ENCODE measurements at places on chromosomes 11 and 22.

DNA sequence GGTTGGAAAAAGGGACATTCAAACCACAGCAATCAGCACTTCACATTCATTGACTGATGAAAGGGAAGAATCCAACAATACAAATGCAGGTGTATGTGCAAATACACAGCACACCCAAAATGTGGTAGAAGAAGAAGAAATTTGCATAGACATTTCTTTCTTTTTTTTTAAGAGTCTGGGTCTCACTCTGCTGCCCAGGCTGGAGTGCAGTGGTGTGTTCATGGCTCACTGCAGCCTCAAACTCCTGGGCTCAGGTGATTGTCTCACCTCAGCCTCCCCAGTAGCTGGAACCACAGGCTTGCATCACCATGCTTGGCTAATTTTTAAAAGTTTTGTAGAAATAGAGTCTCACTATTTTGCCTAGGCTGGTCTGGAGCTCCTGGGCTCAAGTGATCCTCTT is 21.9 kb downstream of the CARS1 start:
- no peak for DNase-seq

GRCh38 chr22:18970176-18970947 is 34.3 kb upstream of the PRODH start:
- no peak for DNase-seq

DNA sequence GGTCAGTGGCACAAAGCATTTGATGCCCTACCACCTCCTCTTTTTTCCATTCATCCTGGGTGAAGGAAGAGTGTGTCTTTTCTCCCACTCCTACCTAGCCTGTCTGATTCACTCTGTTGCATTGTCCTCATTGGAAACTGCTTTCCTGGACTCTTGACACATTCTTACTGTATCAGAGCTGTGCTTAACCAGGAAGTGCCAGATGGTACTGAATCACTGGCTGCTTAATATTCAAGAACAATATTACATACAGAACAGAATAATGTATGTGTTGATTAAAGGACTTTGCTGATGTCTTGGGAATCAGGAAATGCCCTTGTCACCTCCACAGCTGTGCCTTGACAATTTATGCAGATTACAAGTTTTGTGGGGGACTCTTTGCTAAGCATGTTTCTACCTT is 44.4 kb downstream of the SVIP start:
- DNase-seq = no peak

GRCh38 chr22:46854125-46854870 is 91.8 kb downstream of the TBC1D22A start:
- DNase-seq = no peak

- DNase-seq = no peak
These were observed 414.4 kb upstream of the CADM1 start for GRCh38 chr11:115918576-115918975.

GRCh38 chr11:134407321-134407828 is 4.7 kb downstream of the B3GAT1 start:
- no peak for DNase-seq

DNA sequence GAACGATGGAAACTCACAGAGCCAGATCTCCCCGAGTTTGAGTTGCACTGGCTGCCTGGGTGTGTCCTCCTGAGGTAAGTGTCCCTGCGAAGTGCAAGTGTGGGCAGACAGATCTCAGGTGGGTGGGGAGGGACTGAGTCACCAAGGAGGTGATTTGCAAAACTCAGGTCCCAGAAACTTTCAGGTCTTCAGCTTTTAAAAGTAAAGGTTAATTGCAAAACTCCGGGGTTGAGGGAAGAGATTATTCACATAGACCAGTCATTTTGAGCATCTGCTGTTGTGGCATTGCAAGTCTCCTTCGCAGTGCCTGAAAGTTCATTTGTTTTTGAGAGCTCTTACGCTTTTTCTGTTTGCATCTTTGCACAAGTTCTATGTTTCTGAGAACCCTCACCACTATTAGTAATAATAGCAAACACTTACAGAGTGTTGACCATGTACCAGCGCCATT is 7.1 kb downstream of the CD44 start:
- peak; percentile 86 for DNase-seq

DNA sequence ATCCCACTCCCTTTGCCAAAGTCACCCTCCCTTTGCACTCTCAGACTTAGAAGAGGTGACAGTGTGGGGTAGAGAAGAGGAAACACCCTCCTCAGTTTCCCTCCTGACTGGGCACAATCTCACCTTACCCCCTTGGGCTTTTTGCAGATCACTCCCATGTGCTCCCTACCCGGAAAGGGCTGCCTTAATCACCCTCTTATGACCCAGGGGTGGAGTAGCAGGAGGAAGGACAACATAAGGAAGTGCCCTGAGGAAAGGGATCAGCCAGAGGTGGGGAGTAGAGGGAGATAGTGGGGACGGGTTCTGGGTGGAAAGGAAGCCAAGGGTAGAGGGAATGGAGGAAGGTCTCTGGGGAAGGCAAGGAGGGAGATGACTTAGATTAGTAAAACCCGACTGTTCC is 52.0 kb downstream of the NRXN2 start:
- DNase-seq = no peak

GRCh38 chr11:65351511-65351910 is 3.0 kb upstream of the TIGD3 start:
- no peak for DNase-seq

- no peak for DNase-seq
These were observed 37.6 kb downstream of the RAB30 start for GRCh38 chr11:83033972-83034672.

DNA sequence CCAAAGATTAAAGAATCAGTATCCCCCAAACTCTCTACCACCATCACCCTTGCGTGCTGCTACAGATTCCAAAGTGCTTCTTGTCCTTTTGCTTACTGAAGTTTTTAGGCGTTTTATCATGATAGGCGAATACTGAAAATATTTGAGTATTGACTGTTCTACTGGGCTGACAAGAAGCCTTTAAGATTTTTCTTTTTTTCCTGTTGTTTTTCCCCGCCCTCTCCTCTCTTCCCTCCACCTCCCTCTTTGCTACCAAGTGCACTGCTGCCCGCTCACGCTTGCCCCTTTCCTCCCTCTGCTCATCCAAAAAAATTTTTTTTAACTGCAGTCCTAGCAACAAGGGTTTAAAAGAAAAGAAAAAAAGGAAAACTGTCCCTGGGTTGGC is 679 bp downstream of the SPCS2 start:
- no peak for DNase-seq

- DNase-seq = no peak
These were observed 50.9 kb upstream of the CDON start for GRCh38 chr11:126113515-126113957.

DNA sequence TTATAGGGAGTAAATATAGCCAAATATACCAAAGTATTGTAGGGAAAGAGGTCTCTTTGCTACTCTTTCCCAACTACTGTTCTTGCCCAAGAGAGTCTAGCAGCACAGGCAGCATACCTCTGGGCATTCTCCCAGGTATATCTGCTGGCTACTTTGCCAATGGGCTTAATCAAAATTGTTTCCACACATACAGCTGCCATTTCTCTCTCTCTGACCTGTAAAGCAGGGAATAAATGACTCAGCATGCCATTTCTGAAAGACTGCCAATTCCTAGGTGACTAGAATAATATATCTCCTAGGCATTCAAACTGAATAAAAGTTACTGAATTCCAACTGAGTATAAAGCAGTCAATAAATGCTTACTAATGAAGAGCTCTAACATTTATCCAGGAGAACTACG is 44.6 kb downstream of the RDX start:
- no peak for DNase-seq

DNA sequence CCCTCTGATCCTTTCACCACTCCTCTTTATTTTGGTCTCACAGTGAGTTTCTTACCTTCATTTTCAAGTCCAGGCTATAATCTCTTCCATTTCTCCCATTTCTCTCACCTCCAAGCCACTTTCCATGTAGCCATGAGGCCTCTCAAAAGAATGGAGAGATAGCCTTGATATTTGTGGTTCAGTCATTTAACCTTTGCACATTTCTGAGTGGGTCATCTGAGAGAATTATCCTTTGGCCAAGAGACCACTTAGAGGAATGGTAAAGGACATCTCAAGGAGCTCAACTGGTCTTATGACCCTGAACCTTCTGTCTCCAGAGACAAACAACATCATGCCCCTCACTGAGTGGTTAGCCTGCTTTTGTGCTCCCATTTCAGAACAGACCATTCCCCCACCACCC is 121.1 kb downstream of the KIRREL3 start:
- DNase-seq = no peak

- no peak for DNase-seq
These were observed 102.3 kb upstream of the DRD2 start for GRCh38 chr11:113577356-113578032.

DNA sequence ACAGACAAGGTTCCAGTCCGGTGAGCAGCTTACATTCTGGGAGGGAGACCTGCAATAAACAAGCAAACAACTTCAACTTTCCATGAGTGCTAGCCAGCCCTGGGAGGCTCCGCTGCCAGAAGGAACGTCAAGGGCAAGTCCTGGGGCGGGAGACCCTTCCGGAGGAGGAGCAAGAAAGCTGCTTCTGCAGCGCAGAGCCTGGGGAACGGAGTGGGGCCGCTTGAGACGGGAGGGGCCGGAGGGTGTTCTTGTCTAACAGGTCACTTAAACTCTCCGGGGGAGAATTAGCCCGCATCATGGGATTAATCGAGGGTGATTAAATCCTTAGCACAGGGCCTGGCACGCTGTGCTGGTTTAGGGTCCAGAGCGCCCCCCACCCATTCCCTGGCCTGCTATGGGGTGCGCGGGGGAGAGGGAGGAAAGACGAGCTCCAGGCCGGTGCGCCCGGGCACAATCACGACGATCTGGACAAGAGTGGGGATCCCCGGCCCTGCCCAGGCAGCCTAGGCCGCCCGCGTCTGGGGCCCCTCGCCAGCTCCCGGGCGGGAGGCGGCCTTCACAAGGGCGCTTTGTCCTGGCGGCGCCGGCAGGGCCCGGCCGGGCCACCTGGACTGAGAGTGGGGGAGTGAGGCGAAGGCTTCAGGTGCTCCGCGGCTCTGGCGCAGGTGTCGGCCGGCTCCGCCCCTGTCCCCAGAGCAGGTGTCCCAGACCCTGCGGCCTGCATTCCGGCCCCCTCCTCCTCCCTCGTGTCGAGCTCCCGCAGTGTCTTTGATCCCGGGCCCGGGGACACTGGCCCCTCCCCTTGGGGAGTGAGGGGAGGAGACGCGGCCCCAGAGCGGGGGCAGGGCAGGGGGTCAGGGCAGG is 663 bp upstream of the LARGE2 start:
- no peak for DNase-seq

DNA sequence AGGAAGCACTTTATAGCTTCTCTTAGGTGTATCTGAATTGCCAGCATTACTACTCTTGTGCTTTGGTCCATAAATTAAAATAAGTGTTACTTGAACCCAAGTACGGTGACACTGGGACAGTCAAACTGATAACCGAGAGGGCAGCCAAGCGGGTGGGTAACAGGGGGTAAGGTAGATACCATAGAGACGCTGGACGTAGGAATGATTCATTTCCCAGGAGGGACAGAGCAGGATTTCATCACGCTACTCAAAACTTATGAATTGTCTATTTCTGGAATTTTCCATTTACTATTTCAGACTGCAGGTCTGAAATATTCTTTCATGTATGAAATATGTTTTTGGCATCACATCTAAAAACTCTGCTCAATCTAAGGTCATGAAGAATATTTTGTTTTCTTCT is 14.8 kb upstream of the SPATA19 start:
- DNase-seq = no peak

DNA sequence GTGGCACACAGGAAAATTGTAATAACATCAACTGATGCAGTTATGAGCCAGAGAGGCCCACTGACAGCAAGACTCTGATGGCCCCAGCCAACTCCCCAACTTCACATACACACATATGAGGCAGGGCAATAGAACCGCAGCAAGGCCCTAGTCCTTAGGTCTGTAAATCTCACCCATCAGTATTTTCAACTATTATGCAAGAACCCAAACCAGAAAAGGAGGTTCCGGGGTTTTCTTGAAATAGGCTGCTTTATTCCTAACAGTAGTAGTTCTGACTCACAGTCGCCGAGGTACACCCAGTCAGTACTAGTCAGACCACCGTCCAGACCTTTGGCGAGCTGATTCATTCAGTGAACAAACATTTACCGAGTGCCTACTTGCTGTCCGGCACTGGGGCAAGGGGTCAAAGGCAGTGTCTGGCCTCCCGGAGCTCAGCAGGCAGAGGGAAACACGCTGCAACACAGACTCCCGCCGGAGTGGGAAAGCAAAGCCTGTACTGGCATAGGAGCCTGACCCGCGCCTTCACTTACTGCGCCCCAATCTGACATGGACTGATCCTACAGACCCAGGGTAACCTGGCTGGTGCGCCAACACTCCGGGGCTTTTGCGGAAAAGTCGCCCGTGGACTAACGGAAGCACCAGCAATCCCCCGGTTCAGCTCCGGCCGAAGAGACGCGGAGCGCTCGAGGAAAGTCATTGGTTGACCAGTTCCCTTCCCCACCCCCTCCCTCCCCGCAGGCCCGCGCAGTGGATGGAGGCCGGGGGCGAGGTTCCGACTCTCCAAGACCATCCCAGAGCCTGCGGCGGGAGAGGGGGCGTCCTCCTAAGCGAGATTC is 1.3 kb downstream of the PLEKHA7 start:
- DNase-seq = no peak

- no peak for DNase-seq
These were observed 95.4 kb downstream of the NXPE2 start for GRCh38 chr11:114773541-114774338.

GRCh38 chr11:95413021-95413420 is 182.0 kb upstream of the SESN3 start:
- no peak for DNase-seq

GRCh38 chr11:72788241-72788640 is 5.6 kb downstream of the STARD10 start:
- no peak for DNase-seq

DNA sequence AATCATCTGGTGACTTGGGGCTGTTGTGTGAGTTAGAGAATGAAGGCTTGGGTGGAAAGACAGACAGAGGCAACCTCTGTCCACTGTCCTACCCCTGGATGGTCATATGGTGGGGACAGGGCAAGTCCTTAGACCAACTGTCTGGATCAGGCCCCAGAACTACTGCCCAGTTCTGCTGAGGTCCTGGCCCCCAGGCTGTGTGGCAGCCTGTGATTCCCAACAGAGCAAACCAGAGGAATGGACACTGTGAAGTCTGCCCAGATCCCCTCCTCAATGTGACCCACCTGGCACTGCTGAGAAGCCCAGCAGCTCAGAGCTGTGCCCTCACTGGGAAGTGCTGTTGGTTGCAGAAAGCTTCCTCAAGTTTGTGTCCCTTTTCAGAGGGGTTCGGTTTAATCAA is 69.0 kb downstream of the GGTLC2 start:
- DNase-seq = no peak

GRCh38 chr11:103395612-103396011 is 286.4 kb downstream of the DYNC2H1 start:
- no peak for DNase-seq

GRCh38 chr22:43142880-43143562 is at the start of gene MCAT:
TSS of gene MCAT (minus strand) at chr22:43143398. CDS start at chr22:43143348, 50 bp downstream.
- peak; percentile 89 for DNase-seq

DNA sequence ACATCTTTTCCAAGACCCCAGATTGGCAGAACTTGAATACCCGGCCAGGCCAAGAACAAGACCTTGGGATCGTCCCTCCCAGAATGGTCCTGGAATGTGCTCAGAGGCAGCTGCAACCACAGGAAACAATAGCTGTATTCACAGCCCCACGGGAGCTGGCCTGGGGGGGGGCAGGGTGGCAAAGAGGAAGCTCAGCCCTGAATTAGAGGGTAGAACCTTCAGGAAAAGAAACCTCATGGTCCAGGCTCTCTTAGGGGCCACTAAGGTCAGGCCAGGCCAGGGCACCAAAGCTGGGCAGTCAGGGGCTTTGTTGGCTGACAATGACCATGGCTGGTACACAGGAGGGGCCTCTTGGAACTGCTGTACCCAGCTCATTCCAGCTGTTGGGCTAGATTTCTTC is 17.3 kb downstream of the RPL27A start:
- no peak for DNase-seq

All from activated naive CD8-positive, alpha-beta T cell treated with anti-CD3 and anti-CD28 coated beads for 36 hours (primary cell).